ENCODE measurements at places on chromosomes 12 and 14.

DNA sequence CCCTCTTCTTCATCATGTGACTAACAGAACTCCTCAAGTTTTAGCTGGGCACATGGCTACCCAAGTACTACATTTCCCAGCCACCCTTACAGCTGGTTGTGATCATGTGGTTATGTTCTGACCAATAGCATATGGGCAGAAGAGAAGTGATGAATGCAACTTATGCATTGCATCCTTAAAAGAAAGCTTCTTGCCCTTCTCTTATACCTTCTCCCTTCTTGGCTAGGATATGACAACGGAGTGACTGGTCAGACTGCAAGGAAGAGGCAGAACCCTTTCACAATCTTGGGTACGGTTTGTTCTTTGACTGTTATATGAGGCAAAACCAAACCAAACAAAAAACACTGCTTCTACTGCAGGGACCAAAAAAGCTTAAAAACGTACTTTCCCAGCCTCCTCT, 66.5 kb upstream of the MAX start:
- DNase-seq: no peak

DNA sequence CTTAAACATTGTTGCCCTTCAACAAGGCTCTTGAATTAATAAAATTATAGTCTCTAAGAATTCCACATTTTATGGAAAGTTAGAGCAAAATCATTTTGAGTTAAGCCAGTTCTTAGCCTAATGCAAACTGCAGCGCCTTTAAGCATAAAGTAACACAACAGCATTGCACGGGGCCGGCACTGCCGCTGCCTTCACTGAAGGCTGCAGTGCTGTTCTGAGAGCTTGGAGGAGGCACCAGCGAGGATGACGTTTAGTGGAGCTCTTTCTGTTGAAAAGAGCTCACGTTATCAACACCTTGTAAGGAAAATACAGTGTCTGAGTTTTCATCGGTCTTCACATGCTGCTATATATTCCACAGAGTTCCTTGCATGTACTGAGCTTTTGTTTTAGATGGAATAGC, 38.3 kb upstream of the DYNC1H1 start:
- DNase-seq: no peak

GRCh38 chr14:68789821-68790643, 2.8 kb downstream of the ZFP36L1 start:
- DNase-seq: no peak

GRCh38 chr14:65954942-65955341, 531.2 kb upstream of the CCDC196 start:
- DNase-seq: no peak

DNA sequence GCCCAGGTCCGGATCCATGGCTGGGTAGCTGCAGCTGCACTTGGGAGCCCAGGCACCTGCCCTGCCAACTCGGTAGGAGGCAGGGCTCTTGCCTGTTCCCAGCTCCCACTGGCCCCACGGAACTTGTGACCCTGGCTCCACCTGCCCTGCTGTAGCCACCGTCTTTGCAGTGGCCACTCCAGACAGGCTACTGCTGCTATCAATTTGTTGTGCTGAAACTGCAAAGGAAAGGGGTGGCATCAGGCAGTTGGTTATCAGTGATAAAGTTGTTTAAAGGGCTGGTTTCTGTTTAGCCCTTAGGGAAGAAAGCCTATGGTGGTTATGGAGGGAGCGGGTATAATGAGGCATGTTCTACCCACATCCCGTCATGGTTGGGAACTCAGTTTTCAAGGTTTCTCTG, 32.1 kb upstream of the ARID2 start:
- no peak for DNase-seq

- no peak for DNase-seq
Observed at GRCh38 chr14:104665114-104665656, 24.2 kb upstream of the INF2 start.

Measured in NCI-H2029 treated with DMSO at 0.1 percent for 48 hours (cell line).